WTC11 (cell line): ENCODE measurements at places on chromosomes 7 and 10. TPM values are rescaled to one million over a fixed set of nuclear protein-coding genes. Genes with fewer than 3 reads are reported as not detected.

HPSE2 gene
- 0.37 to 0.66 TPM (median 0.60 TPM) in 3 replicates for total RNA-seq

ADARB2 gene
- total RNA-seq, result 3.3 to 4.9 TPM (median 3.7 TPM) in 3 replicates

PDLIM1 gene
- total RNA-seq, result 223 to 226 TPM (median 226 TPM) in 3 replicates

GRCh38 chr7:6640246-6640721 is 3.2 kb downstream of the ZNF316 start:
- peak; percentile 86 for DNase-seq
